NCI-H524 treated with DMSO at 0.1 percent for 48 hours (cell line): ENCODE measurements at places on chromosomes 3 and 15.

- DNase-seq: no peak
Observed at GRCh38 chr3:131796558-131797198, 238.1 kb downstream of the CPNE4 start.

- no peak for DNase-seq
Observed at GRCh38 chr3:73399106-73399505, 225.6 kb downstream of the PDZRN3 start.

DNA sequence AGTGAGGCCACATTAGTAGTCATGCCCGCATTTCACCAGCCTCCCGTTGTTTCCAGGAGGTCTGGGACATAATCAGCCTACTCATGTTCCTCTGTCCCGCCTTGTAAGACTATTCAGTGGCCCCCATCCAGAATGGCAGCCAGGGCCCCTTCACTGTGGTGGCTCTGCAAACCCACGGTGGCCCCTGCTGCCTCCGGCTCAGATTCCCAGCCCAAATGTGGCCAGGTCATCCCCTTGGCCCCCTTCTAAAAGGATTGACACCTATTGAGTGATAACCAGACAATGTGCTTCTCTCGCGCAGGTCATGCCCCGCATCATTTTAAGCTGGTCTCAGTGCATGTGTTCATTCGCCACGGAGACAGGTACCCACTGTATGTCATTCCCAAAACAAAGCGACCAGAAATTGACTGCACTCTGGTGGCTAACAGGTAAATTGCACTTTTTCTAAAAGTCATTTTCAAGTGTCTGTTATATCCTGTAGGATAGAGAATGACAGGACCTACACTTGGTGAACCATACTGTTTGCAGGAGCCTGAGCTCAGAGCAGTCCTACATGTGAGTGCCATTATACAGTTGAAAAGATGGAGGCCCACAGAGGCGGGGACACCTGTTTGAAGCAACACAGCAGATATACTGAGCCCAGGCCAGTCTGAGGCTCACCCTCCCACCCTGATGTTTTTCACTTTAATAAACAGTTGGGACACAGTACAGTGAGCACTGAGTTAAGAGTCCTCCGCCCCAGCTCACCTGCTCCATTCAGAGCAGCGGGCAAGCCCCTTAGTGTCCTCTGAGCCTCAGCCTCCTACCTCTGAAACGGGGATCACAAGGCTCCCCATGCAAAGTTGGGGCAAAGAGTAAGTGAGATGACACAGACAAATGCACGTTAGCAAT, 47.7 kb downstream of the PXYLP1 start:
- DNase-seq: no peak

GRCh38 chr3:178421069-178421468, 115.2 kb upstream of the KCNMB2 start:
- no peak for DNase-seq

- no peak for DNase-seq
Observed at GRCh38 chr15:38809621-38810020, 245.0 kb upstream of the RASGRP1 start.

DNA sequence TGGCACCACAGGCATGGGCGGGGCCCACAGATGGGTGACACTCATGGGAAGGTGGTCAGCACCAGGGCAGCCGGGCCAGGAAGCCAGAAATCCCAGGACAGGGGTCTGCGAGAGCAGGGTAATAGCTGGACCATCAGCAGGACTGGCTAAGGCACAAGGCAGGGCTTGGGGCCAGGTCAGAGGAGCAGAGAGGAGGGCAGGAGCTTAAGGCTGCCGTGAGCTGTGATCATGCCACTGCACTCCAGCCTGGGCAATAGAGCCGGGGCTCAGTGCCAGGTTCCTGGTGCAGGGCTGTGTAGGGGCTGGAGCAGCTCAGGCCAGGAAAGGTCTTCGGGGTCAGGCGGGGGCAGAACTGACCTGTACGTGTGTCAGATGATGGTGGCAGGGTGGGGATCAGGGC, 64.2 kb upstream of the LINGO1 start:
- DNase-seq: no peak

GRCh38 chr3:127637971-127638370, 9.0 kb downstream of the PODXL2 start:
- DNase-seq: no peak

- no peak for DNase-seq
Observed at GRCh38 chr3:57158325-57158724, 6.8 kb downstream of the IL17RD start.

- no peak for DNase-seq
Observed at GRCh38 chr3:31423482-31423881, 109.2 kb upstream of the STT3B start.

- no peak for DNase-seq
Observed at GRCh38 chr3:178369006-178369405, 167.2 kb upstream of the KCNMB2 start.

DNA sequence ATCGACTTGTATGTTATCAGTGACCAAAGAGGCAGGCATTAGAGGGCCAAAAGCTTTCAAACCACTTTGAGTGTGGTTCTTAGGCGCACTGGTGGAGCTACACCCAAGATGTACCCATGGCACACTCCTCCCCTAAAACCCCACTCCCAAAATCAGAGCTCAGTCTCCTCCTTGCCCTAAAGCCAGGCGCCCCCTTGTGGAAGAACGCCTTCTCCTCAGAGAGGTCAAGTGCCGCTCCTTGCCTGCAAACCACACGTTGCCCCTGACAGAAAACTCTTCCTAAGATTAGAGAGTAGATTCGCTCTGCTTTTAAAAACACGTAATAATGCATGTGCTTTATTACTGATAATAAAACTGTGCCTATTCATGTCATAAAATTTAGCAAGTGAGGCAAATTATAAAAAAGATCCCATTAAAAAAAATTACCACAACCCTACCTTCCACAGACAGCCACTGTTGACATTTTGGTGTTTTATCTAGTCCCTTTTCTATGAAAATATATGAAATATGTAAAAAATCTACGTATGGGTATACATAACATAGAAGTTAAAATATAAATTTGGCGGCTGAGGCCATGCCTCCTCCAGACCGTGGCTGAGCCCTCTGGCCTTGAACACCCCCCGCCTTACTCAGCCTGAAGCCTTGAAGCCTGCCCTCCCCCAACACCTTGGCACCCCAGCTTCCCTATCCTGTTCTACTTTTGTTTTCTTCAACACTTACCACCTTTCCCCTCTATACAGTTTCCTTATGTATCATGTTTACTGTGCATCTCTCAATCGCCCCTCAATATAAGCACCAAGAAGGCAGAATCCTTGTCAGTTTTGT, 33.5 kb downstream of the BCL2L10 start:
- no peak for DNase-seq

DNA sequence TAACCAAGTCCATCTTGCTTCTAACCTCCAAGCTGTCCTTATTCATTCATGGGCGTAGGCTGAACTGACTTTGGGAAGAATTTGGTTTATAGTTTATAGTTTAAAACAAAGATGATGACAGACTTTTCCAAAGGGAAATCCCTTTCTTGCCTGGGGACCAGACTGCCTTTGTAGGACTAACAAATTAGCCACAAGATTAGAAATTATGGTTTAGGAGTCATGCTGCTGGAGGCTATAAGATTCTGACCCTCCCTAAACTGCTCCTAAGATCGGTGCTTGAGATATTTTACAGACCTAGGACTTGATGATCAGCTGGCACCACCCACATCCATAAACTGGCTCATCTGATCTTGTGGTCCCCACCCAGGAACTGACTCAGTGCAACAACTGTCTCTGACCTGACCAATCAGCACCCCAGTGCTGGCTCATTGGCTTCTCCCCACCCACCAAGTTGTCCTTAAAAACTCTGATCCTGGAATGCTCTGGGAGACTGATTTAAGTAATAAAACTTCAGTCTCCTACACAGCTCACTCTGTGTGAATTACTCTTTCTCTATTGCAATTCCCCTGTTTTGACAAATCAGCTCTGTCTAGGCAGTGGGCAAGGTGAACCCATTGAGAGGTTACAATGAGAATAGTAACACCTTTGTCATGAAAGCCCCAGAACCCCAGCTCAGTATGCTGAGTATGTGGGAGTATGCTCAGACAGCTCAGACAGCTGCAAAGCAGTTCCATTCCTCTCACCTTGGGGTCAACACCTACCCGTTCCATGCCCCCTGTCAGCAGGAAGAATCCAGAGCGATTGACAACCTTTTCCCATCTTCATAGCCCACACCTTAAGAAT, 51.6 kb upstream of the C15orf39 start:
- DNase-seq: no peak

DNA sequence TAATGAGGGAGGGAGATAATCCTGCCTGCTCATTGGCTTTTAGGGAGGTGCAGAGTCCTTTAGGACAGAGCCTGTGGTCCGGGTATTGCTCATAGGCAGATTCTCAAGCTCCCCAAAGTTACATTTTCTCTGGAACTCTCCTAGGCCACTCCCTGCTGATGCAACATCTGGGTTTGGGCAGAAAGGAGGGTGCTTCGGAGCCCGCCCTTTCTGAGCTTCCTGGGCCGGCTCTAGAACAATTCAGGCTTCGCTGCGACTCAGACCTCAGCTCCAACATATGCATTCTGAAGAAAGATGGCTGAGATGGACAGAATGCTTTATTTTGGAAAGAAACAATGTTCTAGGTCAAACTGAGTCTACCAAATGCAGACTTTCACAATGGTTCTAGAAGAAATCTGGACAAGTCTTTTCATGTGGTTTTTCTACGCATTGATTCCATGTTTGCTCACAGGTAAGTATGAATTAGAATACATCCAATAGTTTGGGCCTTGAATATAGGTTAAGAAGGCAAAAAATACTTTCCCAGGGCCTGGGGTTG, at the start of gene IL20RB:
Gene IL20RB (plus strand): TSS at position 233 of the 538 bp plus-strand sequence. CDS start 131 bp downstream, at position 364.
- no peak for DNase-seq

GRCh38 chr3:166836836-166837235, 543.3 kb downstream of the ZBBX start:
- no peak for DNase-seq

DNA sequence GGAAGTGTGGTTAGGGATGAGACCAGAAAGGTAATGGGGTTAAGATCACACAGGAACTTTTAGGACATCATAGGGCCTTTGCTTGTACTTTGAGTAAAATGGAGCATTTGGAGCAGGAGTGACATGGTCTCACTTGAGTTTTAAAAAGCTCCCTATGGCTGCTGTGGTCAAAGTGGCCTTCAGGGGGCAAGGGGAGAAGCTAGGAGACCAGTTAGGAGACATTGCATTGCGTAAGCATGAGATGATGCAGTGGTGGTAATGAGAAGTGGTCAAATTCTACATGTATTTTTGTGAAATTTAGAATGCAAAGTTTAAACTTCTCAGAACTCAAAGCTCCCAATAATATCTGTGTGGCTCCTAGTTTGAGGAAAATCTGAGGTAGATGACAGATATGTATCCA, 27.9 kb downstream of the MED12L start:
- no peak for DNase-seq

GRCh38 chr15:88956906-88957305, 43.7 kb upstream of the MFGE8 start:
- DNase-seq: no peak

DNA sequence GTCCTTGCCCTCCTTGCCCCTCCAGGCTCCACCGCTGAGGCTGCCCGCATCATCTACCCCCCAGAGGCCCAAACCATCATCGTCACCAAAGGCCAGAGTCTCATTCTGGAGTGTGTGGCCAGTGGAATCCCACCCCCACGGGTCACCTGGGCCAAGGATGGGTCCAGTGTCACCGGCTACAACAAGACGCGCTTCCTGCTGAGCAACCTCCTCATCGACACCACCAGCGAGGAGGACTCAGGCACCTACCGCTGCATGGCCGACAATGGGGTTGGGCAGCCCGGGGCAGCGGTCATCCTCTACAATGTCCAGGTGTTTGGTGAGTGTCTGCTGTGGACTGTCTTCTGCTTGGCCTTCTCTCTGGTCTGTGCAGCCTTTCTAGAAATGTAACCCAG, 61.0 kb downstream of the BOC start:
- DNase-seq: no peak

DNA sequence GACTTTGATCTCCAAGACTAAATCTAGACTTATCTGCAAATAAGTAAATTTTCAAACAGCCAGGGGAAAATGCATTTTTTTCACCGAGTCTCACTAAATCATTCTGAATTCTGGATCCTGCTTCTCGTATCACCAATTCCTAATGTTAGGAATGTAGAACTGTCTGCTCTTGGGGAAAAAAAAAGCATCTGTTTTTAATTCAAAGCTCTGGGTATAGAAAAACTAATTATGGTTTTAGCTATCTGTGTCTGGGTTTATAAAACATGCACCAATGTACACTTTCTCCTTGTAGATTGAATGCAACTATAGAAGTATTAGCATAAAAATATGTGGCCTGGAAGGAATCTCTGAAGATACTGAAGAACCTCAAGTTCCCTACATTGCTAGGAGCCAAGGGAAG, 4.8 kb upstream of the CDAN1 start:
- no peak for DNase-seq

DNA sequence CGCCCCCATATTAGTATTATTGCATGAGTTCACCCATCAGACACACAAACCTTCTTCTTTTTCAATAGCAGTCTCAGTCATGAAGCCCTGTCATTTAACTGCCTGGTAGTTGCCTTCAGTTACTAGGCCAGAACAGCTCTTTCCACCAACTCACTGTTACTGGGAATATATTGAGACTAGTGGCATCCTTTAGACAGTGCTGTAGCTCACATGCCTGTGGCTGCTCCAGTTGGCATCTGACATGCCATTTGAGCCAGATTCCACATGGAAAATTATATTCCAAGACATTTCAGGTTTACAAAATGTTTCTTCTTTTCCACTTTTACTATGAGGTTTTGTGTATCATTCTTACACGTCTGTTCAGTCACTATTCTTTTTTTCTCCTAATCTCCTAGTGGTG, 146.1 kb downstream of the GHSR start:
- no peak for DNase-seq

GRCh38 chr3:100653604-100654294, 44.3 kb downstream of the ADGRG7 start:
- DNase-seq: no peak

GRCh38 chr3:39637807-39638206, 170.3 kb downstream of the MOBP start:
- DNase-seq: no peak

- no peak for DNase-seq
Observed at GRCh38 chr15:67744331-67745072, 80.8 kb upstream of the SKOR1 start.

DNA sequence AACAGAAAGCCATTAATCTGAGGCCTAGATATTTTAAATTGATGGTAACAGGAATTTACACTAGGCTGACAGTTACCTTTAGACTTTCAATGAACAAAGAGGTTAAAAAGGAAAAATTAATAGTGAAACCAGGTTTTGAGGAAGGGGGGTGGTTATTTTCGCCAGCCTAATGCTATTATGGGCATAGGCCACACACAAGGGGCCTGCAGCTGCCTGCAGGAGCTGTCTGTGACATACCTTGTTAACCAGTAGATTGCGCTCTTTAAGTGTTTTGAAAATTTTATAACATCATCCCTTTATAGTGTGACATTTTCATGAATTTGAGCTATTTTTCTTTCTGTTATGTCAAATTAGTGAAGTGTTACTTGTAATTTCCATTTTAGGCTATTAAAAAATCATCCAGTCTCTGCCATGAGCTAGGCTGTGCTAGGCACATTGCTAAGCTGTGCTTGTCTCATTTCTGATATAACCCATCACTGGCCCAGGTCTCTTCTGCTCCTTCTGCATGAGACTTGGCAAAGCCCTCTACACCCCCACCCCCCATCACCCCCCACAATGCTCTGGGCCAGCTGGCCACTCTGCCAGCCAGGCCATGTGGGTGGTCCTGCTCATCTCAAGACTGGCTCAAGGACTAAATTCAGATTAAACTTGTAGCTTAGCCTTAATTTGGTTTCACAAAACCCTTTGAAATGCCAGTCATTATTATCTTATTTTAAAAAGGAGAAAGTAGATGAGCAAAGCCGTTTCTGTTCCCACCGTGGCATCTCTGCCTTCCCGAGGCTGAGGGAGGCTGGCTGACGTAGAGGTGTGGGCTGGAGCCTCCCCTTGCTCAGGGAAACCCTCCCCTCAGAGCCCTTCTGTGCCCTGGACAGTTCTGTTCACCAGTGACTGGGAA, 48.4 kb upstream of the SEC22A start:
- DNase-seq: no peak

GRCh38 chr3:184651904-184652303, 60.0 kb downstream of the MAGEF1 start:
- no peak for DNase-seq
